ENCODE measurements at places on chromosomes 1 and 21.
A peak's percentile ranks its signal among the peaks of the same experiment; 100 is the strongest.

GRCh38 chr1:24570265-24571125 lies 14.6 kb downstream of the NCMAP start:
- DNase-seq, result no peak

DNA sequence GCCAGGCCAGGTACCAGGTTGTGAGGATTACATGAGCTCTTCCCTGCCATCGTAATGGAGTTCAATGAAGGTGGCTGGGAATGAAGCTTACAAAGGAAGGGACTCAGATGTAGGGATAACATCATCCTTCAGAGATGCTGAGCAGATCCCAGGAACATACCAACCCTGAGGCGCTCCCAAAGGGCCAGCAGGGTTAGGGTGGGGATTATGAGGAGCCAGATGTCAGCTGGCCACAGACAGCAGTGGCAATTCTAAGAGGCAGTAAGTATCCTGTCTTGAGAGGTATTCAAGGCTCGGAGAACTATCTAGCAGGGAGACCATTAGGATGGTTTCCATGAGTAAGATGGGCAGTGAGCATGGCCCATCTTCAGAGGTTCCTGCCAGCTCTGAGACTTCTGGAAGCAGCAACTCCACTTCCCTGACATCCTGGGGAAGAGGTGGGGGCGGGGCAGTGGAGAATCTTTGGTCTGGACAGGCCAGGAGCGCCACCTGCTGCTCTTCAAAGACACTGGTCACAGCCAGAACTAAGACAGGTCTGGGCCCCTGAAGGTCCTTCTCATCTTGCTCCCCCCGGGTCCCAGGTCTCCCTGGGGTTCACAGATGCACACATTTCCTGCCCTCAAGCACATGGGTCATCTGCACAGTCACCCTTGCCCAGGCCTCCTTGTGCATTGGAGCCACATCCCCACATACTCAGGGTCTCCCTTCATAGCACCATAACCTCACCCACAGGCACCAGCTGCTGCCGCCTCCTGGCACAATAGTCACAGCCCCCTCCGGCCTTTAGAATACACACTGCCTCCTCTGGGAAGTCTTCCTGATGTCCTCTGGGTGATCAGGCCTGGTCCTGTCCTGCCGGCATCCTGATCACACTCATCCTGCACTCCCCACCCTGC lies 2.7 kb upstream of the SDC3 start:
- peak; percentile 74 for DNase-seq

- no peak for DNase-seq
Observed at GRCh38 chr1:46017876-46018503, 114.4 kb downstream of the PIK3R3 start.

DNA sequence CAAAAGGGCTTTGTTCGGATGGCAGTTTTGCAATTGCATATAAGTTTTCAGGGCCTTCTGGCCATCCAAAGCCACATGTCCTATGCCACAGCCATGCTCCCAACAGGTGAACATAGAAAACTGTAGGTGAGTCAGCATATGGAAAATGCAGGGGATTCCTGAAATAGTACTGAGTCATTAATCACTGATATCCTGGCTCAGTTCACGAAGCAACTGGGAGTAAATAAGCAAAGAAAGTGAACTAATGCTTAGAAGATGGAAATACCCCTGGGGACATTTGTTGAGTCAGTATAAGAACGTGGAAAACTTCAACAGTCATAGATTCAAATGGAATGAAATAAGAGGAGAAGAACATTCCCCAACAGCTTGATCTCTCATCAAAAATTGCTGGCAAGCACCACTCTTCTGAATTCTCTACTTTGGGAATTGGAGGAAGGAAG lies 148.9 kb upstream of the RUNX1 start:
- DNase-seq, result no peak

- DNase-seq, result no peak
Observed at GRCh38 chr1:239547987-239548386, 161.6 kb downstream of the CHRM3 start.

- no peak for DNase-seq
Observed at GRCh38 chr1:64469116-64469976, 583 bp upstream of the CACHD1 start.

GRCh38 chr1:244964112-244964971 lies 100.0 kb upstream of the HNRNPU start:
- no peak for DNase-seq

DNA sequence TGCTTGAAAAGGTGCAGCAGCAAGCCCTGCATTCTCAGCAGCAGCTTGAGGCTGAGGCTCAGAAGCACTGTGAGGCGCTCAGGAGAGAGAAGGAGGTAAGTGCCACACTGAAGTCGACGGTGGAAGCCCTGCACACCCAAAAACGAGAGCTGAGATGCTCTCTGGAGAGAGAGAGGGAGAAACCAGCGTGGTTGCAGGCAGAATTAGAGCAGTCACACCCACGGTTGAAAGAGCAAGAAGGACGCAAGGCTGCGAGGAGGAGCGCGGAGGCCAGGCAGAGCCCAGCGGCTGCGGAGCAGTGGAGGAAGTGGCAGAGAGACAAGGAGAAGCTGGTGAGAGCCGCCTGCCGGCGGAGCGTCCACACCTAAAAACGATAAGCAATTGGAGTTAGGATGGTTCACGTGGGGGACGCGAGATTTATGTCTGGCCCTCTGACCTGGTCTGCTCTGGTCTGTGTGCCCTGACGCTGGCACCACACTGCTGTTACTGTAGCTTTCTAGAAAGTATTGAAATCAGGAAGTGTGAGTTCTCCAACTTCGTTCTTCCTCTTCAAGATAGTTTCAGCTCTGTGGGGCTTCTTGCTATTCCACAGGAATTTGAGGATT lies 26.7 kb upstream of the DIP2A start:
- no peak for DNase-seq

DNA sequence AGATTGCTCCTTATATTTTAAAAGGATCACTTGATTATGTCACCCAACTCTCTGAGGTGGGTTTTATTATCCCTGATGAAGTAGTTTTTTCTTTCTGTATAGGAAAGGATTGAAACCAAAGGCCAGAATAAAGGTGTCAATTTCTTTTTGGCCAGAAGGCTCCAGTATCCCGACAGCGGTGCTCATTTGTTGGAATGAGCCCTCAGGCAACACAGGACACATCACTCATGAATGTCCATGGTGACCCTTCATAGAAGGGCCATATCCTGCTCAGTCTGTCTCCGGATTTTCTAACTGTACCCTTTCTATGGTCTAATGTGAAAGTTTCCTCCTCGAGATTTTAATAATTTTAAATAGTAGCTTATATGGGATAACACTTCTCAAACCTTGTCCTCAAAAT lies 171.3 kb upstream of the USP24 start:
- no peak for DNase-seq
